ENCODE measurements at places on chromosomes 13 and 19.

DNA sequence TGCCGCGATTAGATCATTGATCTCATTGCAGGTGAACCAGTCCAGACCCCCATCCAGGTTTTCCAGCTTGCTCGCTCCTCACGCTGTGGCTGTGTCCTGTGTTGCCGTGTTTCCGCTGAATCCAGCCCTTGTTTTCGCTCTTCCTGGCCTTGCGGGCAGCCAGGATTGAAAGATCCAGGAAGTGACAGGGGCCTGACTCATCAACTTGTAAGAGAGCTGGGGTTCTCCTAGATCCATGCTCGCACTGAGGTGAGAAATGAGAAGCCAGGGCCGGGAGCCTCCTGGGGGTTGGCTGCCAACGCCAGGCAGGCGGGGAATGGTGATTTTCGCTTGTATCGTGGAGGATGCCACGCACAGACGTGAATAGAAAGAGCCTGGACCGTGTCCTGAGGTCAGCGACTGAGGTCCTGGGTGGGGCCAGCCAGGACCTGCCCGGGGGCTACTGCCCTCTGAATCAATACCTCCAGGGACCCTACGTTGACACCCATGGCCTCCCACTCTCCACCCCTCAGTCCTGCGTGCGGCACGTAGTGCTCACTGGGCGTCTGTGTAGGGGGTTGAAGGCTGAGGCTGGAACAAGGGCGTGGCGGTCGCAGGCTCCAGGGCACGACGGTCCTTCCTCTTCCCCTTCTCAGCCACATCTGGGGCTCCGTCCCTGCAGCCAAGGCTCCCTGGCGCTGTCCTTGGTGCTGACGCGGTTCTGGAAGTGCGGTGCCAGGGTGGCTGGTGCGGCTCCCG lies 7.3 kb upstream of the PTPRH start:
- DNase-seq: peak; percentile 92

- DNase-seq: no peak
Measured at GRCh38 chr13:97982286-97982685, 28.8 kb downstream of the IPO5 start.

- DNase-seq: no peak
Measured at GRCh38 chr19:3236272-3236671, 11.8 kb downstream of the CELF5 start.

DNA sequence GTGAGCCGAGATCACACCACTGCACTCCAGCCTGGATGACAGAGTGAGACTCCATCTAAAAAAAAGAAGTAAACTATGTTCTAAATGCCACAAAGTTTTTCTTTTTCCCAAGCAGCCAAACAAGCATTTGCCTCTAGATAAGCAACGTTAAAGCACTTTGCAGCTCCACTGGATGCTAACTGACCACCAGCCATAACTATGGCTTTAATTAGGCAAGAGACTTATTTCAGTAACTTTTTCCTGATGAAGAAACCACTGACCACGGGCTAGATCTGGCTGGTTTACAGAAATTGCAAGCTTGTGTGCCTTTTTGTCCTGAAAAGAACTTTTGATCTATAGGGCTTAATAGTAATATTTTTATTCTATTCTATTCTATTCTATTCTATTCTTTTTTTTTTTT lies 22.1 kb downstream of the CD70 start:
- no peak for DNase-seq

DNA sequence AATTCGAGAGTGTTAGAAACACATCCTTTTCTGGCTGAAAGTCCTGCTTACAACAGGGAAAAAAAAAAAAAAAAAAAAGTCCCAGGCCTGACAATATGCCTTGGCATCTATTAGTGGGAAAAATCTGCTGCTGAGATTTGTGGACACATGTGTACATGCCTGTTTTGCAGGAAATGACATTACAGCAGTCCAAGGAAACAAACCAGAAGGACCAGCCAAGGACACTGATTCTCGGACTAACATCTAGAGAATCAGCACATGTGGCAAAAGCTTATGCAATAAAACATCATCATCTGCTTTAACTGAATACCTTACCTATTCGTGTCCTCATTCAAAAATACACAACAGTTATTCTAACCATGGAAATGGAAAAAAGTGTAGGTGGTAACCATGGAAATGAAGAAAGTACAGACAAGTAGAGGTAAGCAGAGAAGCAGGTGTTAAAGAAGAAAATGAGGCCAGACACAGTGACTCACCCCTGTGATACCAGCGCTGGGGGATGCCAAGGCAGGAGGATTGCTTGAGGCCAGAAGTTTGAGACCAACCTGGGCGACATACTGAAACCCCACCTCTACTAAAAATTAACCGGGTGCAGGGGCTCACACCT lies 9.4 kb upstream of the DPY19L3 start:
- DNase-seq: no peak

DNA sequence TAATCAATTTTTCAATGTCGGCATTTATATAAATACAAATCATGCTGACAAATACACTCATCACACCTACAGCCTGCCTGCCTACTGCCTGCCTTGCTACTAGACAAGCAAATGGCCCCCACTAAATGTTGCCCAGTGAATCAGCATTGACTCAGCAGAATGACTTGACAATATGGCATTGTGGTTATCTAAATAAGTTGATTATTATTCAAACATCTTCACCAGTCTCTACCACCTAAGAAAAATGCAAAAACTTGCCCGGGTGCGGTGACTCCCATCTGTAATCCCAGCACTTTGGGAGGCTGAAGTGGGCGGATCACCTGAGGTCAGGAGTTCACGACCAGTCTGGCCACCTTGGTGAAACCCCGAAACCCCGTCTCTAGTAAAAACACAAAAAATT lies 296.1 kb downstream of the PCDH9 start:
- no peak for DNase-seq

DNA sequence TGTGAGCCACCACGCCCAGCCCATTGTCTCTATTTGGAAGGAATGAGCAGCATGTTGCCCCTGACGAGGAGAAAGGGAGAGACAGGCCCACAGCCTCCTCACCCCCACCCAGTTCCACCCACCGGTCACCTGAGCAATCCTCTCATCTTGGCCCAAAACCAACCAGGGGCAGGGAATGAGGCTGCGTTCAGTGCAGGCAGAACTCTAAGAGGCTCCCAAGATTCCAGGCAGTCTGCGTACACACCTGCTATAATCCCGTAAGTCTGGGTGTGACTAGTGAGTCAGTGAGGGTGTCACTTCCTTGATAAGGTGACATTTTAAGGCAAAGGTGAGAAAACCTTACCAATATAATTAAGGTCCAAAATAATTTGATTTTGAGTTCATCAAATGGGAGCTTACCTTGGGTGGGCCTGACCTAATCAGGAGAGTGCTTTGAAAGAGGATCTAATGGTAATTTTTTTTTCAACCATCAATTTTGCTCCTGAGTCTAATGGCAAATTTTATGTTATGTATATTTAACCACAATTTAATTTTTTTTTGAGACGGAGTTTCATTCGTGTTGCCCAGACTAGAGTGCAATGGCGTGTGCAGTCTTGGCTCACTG lies 26.9 kb upstream of the KLF2 start:
- no peak for DNase-seq

GRCh38 chr13:107339209-107339608 lies 771.3 kb upstream of the ARGLU1 start:
- DNase-seq: no peak

- no peak for DNase-seq
Measured at GRCh38 chr13:52002361-52002760, 8.9 kb downstream of the ATP7B start.

DNA sequence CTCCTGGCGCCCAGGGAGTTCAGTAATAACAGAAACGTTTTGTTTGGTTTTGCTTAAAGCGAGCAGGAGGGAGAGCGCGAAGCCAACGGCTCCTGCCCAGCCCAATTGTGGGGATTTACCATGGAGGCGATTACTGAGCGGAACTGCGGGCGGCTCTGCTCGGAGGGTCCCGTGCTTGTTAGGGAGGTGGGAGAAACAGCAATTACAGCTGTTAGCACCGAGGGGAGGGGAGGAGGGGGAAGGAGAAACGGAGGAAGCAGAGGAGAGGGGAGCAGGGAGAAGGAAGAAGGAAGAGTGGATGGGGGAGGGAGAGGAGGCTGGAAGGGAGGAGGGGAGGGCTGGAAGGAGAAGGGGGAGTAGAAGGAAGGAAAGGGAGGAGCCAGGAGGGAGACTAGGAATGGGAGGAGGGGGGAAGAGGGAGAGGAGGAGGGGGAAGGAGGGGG lies 7.7 kb upstream of the ONECUT3 start:
- no peak for DNase-seq

DNA sequence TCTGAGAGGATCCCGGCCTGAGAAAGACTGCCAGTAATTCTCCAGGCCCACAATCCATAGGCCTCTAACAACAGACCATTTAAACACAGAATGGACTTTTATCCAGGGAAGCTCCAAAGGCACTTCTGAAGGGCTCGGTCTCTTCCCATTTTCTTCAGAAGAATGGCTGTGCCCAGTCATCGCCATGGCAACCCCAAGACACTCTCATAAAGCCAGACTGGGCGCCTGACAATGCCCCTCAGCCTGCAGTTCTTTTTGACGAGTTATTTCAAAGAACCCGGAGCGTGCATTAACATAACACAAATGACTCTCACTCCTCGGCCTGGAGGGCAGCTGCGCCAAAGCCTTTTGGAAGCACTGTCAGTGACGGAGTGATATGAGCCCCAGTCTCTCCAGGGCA lies 61.0 kb downstream of the RASA3 start:
- no peak for DNase-seq

GRCh38 chr13:54133746-54134145 lies 1105.1 kb downstream of the OLFM4 start:
- DNase-seq: no peak

DNA sequence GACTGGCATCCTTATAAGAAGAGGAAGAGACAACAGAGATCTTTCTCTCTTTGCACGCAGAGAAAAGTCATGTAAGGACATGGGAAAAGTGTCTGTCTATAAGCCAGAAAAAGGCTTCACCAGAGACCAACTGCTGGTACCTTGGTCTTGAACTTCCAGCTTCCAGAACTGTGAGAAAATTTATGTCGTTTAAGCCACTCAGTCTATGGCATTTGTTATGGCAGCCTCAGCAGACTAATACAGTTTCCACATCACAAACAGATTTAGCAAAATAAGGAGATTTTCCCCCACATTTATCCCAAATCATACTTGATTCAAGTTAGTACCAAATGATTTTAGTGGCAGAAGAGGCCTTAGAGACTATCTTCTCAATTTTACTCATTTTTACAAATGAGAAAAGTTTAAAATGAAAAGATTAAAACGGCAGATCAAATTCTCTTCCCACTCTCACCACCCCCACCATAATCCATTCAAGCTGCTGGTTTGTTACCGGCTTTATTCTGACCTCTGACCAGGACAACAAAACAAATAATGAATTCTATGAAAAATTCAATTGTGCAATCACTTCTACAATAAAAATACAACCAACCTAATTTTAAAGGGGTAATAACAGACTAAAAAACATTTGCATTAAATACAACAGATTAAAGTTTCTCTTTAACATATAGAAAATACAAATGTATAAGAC lies 316.3 kb downstream of the TBC1D4 start:
- no peak for DNase-seq

DNA sequence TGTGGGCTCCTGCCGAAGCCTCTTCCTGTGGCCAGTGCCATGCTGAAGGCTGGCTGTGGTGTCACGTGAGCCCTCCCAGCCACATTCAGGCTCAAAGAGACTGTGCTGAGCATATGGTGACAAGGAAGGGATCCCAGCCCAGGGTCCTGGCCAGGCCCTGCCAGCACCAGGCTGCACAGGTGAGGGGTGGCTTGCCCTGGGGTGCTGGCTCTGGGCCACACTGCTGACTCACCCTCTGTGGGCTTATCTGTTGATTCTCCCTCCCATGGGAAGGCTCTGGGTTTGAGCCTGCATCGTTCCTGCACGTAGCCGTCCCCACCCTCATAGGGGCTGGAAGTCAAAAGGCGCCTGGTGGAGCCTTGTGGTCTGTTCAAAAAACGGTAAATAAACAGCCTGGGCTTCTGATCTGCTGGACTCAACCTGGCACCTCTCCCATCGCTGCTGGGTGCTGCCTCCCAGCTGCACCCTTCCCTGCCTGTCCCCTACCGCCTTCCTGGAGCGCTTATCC lies 31.1 kb downstream of the DNM2 start:
- peak; percentile 86 for DNase-seq

- DNase-seq: no peak
Measured at GRCh38 chr13:28843639-28844038, 23.5 kb downstream of the MTUS2 start.

DNA sequence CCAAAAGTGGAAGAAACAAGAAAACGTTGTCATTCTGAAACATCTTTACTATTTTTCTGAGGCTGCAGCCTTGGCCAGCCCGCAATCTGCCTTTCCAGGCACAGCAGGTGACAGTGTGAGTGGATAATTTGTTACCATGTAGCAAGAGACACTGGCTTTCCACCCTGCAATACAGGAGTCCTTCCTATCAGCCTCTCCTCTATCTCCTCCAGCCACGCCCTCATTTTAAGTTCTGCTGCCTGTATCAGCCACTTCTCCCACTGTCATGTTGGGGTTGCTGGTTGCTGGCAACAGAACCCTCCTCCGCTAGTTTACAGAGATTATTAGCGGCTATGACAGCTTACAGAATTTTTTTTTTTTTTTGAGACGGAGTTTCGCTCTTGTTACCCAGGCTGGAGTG lies 7.7 kb upstream of the LGALS7 start:
- DNase-seq: no peak

DNA sequence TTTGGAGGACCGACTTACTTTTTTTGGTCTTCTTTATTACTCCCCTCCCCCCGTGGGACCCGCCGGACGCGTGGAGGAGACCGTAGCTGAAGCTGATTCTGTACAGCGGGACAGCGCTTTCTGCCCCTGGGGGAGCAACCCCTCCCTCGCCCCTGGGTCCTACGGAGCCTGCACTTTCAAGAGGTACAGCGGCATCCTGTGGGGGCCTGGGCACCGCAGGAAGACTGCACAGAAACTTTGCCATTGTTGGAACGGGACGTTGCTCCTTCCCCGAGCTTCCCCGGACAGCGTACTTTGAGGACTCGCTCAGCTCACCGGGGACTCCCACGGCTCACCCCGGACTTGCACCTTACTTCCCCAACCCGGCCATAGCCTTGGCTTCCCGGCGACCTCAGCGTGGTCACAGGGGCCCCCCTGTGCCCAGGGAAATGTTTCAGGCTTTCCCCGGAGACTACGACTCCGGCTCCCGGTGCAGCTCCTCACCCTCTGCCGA lies 409 bp downstream of the FOSB start:
- peak; percentile 22 for DNase-seq

- DNase-seq: no peak
Measured at GRCh38 chr19:34067861-34068271, 104.4 kb upstream of the LSM14A start.

GRCh38 chr19:50330365-50331078 lies 1.3 kb upstream of the KCNC3 start:
- peak; percentile 97 for DNase-seq

DNA sequence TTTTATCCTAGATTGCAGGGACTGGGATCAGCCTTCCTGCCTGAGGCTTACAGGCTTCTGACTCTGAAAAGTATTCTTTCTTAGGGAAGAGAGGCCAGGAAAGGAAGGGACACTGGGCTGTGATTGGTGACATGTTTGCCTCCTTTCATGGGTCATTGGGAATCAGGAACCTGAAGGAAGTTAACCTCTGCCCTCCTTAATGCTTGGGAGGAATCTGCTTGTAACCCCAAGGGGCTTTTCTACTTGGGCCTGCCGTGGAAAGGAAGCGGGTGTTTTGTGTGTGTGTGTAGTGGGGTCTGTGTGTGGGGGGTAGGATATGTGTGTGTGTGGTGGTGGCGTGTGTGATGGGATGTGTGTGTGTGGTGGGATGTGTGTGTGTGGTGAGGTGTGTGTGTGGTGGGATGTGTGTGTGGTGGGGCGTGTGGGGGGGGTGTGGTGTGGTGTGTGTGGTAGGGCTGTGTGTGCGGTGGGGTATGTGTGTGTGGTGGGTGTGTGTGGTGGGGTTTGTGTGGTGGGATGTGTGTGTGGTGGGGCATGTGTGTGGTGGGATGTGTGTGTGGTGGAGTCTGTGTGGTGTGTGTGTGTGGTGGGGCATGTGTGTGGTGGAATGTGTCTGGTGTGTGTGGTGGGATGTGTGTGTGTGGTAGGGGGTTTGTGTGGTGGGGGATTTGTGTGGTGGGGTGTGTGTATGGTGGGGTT lies 41.3 kb upstream of the NPAS1 start:
- DNase-seq: no peak
